ENCODE measurements at places on chromosomes 7 and 10. TPM values are rescaled to one million over a fixed set of nuclear protein-coding genes. Genes with fewer than 3 reads are reported as not detected.

LLCFC1 gene
- not detected for total RNA-seq

SLC26A3 gene
- total RNA-seq: not detected

GDF10 gene
- total RNA-seq: 7.6 TPM

AS3MT gene
- 9.1 TPM for total RNA-seq

NEUROD6 gene
- total RNA-seq: 325 TPM

PNLIPRP1 gene
- total RNA-seq: not detected

CFAP58 gene
- total RNA-seq: 0.25 TPM

TAF3 gene
- total RNA-seq: 2.7 TPM

PLEKHS1 gene
- total RNA-seq: not detected

PPP1R17 gene
- 3.0 TPM for total RNA-seq

AGAP9 gene
- total RNA-seq: 1.7 TPM

DKK1 gene
- 3.0 TPM for total RNA-seq

PLEKHA1 gene
- 26.3 TPM for total RNA-seq

Data from temporal lobe (tissue), 4 donors.